ENCODE measurements at places on chromosomes 12 and 14.

DNA sequence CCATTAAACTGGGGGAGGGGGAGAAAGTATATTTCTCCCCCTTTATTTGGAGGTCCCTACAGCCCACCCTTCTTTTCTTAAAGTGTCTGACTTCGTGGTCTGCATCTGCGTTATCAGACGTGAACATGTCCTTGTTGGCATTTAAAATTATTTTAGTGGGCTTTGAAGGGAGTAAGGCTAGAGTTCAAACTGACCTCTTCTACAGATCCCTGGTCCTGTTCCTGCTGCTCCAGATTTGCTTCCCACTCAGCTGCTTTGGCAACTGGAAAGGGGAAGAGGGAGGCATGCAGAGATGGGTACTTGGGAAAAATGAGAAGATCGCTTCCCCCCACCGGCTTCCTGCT lies 611 bp upstream of the SIX6 start:
- no peak for DNase-seq

GRCh38 chr12:2011643-2012607 lies 7.7 kb upstream of the DCP1B start:
- no peak for DNase-seq

- peak; percentile 73 for DNase-seq
Observed at GRCh38 chr14:22095860-22096513, 422.4 kb upstream of the OR4E1 start.

GRCh38 chr12:53645165-53645564 lies 19.0 kb upstream of the ATF7 start:
- no peak for DNase-seq

- DNase-seq = no peak
Observed at GRCh38 chr12:46744283-46744682, 81.5 kb downstream of the SLC38A4 start.

DNA sequence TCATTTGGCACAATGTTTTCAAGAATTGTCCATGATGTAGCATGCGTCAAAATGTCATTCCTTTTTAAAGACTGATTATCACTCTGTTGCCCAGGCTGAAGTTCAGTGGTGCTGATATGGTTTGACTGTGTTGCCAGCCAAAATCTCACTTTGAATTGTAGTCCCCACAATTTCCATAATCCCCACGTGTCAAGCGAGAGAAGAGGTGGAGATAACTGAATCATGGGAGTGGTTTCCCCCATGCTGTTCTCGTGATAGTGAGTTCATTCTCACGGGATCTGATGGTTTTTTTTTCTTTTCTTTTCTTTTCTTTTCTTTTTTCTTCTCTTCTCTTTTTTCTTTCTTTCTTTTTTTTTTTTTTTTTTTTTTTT lies 21.8 kb upstream of the LRRK2 start:
- no peak for DNase-seq

DNA sequence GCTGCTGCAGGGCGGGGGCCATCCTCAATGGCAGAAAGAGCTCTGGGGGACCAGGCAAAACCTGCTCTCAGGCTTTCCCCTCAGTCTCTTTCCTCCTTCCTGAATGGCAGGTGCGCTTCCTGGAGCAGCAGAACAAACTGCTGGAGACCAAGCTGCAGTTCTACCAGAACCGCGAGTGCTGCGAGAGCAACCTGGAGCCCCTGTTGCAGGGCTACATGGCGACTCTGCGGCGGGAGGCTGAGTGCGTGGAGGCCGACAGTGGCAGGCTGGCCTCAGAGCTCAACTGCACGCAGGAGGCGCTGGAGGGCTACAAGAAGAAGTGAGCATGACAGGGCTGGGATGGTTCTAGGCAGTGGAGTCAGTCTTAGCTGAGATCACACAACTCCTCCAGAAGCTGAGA lies 22.9 kb upstream of the KRT83 start:
- no peak for DNase-seq

- DNase-seq = no peak
Observed at GRCh38 chr12:32454075-32454474, 54.7 kb downstream of the FGD4 start.

- DNase-seq = no peak
Observed at GRCh38 chr14:89251061-89251460, 166.0 kb downstream of the FOXN3 start.

- no peak for DNase-seq
Observed at GRCh38 chr12:7877420-7877819, 4.7 kb upstream of the SLC2A14 start.

- no peak for DNase-seq
Observed at GRCh38 chr14:35808076-35808637, 938 bp downstream of the RALGAPA1 start.

DNA sequence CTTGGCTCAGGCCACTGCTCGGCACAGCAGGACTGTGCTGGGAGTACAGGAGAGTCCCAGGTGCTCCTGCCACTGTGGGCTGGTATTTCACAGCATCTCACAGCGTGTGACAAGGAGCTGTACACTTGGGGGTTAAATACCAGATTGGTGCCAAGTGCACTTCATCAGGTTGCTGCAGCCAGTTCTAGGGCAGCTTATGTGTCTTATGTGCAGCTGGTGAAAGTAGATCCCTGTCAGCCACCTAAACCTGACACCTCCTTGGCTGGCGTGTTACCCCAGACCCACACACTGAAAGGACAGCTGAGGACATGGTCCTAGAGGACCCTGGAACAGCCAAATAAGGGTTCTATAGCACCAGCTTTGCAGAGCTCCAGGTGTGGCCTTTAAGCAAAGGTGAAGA lies 18.9 kb downstream of the PLEKHH1 start:
- no peak for DNase-seq

- DNase-seq = no peak
Observed at GRCh38 chr14:99756796-99757195, 36.4 kb upstream of the EML1 start.

GRCh38 chr12:2462087-2462486 lies 332.7 kb upstream of the FKBP4 start:
- DNase-seq = no peak

DNA sequence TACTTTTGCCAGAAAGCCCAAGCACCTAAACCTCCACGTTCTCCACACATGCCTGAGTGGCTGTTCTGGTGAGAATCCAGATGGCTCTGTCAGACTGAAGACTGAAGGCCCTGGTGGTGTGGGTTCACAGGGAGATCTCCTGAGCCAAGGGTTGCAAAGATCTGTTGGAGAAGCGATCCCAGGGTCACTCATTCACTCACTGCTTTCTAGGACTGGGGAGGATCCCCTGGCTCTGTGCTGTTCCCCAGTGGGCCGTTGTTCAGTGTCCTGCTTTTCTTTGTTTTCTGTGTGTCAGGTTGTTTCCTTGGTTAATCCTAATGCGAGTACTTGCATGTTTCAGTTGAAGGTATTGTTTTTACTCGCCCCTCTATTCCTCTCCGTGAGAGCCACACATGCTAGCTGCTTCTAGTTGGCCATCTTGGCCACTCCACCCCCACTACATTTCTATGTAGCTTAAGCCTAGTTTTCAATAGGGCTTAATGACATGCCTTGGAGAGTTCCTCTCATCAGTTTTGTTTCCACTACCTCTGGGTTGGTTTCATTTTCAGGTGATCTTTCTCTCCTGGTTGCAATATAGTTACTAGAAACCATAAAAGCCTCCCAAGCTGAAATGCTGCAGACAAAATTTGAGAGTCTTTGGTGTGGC lies 144.5 kb upstream of the SLC38A2 start:
- no peak for DNase-seq

DNA sequence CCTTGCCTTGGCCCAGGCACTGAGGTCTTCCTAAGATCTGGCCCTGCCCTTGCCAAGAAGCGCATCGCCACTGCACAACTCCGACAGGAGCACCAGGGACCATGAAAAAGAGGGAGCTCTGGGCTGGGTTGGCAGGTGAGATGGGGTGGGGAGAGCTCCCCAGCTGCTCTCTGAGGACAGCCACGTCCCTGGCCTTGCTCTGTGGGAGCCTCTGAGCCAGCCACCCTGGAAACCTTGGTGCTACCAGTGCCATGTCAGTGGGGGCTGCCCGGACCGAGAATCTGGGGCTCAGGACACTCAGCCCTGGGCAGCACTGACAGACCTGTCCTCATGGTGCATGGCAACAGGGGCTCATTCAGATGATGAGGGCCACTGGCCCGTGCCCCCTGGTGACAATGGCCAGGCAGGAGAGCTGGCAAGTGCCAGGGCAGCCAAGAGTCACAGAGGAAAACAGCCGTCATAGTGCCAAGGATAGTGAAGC lies 134.8 kb downstream of the ZFP36L1 start:
- DNase-seq = no peak

DNA sequence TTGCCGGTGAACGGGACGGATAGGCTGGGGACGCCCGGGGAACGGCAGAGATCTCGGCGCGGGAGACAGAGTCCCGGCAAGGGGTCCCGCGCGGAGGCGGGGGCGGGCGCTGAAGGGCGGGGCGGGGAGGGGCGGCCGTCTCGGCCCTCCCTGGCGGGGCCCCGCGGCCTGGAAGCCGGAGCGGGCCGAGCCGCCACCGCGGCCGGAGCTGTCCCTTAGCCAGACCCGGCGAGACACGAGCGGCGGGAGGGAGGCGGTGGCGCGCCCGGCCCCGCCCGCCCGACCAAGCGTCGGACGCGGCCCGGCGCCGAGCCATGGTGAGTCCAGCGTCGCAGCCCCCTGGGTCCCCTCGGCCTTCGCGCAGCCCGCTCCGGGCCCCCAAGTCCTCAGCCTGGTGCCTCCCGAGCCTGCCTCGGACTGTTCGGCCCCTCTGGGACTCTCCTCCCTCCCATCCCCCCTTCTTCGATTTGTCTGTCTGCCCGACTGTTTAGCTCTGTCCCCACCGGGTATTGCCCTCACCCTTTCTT lies at the start of gene ARHGEF40:
Gene ARHGEF40 (plus strand): TSS at position 222 of the 527 bp plus-strand sequence. CDS start 93 bp downstream, at position 315.
- peak; percentile 78 for DNase-seq

GRCh38 chr12:4331221-4331620 lies 10.2 kb downstream of the TIGAR start:
- no peak for DNase-seq

GRCh38 chr12:69161829-69162228 lies 77.5 kb upstream of the CPSF6 start:
- DNase-seq = no peak

DNA sequence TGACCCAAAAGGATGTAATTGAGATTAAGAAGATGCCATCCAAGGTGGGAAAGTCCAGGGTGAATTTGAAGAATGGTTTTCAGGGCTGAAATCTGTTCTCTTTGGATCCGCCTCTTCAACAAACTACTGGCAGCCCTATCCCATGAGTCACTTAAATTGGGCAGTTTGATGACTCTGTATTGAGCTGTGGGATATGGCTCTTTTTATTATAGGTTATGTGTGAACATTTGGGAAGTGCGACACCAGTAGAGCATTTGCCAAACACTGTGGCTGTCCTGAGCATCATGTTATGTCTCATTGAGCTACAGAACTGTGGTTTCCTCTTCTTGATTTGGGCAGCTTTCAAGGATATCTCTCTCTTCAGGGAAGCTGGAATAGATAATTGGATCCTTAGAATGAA lies 22.3 kb downstream of the IFT43 start:
- no peak for DNase-seq

GRCh38 chr12:27096420-27096819 lies 14.0 kb upstream of the C12orf71 start:
- DNase-seq = no peak

GRCh38 chr12:60437297-60437696 lies 841.5 kb downstream of the SLC16A7 start:
- DNase-seq = no peak

DNA sequence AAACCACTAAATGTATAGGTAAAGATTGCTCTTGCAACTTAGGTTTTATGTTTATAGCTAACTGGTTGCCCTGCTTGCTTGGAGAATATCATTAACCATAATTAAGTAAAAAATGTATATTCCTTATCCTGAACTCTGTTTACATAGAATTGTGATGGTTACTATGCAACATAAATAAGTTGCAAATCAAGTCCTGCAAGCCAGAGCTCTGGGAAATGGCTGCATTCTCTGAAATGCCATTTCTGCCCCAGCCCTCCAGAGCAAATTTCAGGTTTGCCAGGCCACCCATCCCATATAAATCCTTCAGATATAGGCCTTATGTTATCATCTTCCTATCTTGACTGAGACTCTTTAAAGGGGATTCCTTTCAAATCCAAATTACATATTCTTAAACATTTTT lies 118.4 kb upstream of the MYF6 start:
- DNase-seq = peak; percentile 10

DNA sequence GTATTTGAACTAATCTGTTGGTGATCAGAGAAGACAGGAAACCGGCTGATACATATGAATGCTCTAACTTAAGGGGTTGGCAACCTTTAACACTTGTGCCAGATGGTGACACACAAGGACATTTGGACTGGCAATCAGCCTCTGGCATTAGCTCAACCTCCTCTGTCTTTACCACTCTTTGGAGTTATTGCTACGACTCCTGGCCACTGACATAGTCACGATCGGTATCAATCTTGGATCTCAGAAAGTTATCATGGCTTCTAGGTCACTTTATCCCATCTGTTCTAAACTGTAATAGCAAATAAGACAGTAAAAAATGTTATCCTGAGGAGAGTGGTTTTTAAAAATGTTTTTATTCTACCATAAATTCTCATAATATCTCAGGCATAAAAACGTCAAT lies 575.2 kb upstream of the MDGA2 start:
- no peak for DNase-seq

GRCh38 chr12:3081091-3081490 lies 3.9 kb downstream of the TSPAN9 start:
- DNase-seq = no peak

GRCh38 chr14:54343272-54344121 lies 53.3 kb upstream of the CDKN3 start:
- DNase-seq = no peak

GRCh38 chr14:59200195-59200594 lies 11.7 kb downstream of the DAAM1 start:
- no peak for DNase-seq

- DNase-seq = no peak
Observed at GRCh38 chr12:100859063-100859627, 64.6 kb downstream of the ANO4 start.

- DNase-seq = no peak
Observed at GRCh38 chr12:32583534-32583933, 95.6 kb upstream of the DNM1L start.

GRCh38 chr12:104486943-104487819 lies 30.4 kb downstream of the CHST11 start:
- no peak for DNase-seq

- peak; percentile 74 for DNase-seq
Observed at GRCh38 chr12:4960030-4960429, 50.3 kb downstream of the KCNA1 start.

GRCh38 chr14:55553791-55554190 lies 26.2 kb upstream of the KTN1 start:
- DNase-seq = no peak

- DNase-seq = no peak
Observed at GRCh38 chr14:35240231-35240630, 52.0 kb upstream of the PSMA6 start.
